ENCODE measurements at places on chromosomes 16 and 17. TPM values are rescaled to one million over a fixed set of nuclear protein-coding genes. Genes with fewer than 3 reads are reported as not detected.

DNA sequence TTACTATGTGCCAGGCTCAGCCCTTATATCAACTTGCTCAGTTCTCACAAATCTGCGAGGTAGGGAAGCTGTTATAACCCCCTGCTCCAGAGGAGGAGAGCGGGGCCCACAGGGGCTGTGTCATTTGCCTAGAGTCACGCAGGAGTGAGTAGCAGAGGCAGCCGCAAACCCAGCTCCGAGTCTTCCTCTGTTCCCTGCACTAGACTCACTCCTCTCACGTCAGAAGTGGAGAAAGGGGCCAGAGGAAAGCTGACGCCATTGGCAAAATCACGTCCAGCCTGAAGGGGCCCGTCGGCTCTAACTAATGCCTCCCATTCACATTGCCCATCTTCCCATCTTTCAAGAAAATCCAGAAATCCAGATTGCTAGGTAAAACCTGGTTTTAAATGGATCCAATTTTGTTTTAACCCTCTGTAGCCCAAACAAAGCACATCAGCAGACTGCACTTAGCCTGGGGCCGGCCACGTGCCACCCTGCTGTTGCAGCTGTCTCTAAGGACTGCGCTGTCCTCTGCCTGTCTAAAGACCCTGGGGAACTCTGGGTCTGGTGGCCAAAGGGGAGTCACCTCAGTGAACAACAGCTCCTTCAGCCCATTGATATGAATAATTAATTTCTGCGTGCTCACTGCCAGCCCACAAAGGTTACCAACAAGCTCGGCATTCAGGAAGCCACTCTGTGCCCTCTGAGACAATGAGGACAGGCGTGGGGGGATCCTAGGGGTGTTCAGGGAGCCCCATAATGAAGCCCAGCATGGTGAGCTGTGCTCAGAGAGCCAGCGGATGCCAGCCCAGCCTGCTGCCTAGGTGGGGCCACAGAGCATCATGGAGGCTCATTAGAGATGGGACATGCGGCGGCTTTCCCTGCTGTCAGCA lies 36.7 kb upstream of the ABR start:
- no peak for DNase-seq
- H3K4me3 ChIP-seq = no peak overlapping the region
- H3K27me3 ChIP-seq = peaks cover 5% of the 10 kb centered on the region

GRCh38 chr17:42243493-42243982 lies 32.7 kb downstream of the STAT5B start:
- no peak for DNase-seq
- H3K27ac ChIP-seq = peak overlapping the region; percentile 11
- H3K4me1 ChIP-seq = peaks cover 54% of the 10 kb centered on the region

GRCh38 chr16:28110074-28110473 lies 46.6 kb upstream of the GSG1L start:
- peaks cover 24% of the 10 kb centered on the region for H3K4me1 ChIP-seq
- H3K36me3 ChIP-seq = peaks cover 74% of the 10 kb centered on the region
- H3K27me3 ChIP-seq = no peaks in the 10 kb centered on the region
- H3K4me3 ChIP-seq = no peak overlapping the region
- no peak for DNase-seq

- H3K27ac ChIP-seq = no peak overlapping the region
- no peak for DNase-seq
- H3K27me3 ChIP-seq = no peaks in the 10 kb centered on the region
Observed at GRCh38 chr16:84120023-84120422, 3.3 kb upstream of the MBTPS1 start.

The FOXC2 gene
- not detected for total RNA-seq

The TMEM100 gene
- total RNA-seq = not detected

The SGCA gene
- 0.26 TPM for total RNA-seq

The SECTM1 gene
- 9.0 TPM for total RNA-seq

- H3K36me3 ChIP-seq = no peaks in the 10 kb centered on the region
- H3K27ac ChIP-seq = no peak overlapping the region
- H3K27me3 ChIP-seq = peaks cover 2% of the 10 kb centered on the region
- H3K4me3 ChIP-seq = no peak overlapping the region
Observed at GRCh38 chr17:54754560-54754959, 146.1 kb upstream of the TOM1L1 start.

The GAN gene
- 13.8 TPM for total RNA-seq

DNA sequence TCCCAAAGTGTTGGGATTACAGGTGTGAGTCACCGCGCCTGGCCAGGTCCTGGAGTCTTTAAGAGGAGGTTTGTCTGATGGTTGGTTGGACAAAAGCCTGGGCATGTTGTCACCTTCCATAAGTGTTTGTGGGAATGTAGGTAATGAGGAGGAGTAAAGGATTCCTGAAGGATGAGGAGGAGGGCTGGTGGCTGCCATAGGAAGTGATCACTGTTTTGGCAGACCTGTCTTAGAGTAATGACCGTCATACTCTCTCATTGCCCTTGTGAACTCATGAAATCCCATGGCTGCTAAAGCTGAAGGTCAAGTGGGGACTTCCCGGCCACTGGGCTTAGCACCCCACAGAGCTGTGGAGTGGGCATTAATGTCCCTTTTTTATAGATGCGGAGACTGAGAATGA lies 40.5 kb downstream of the TENT4B start:
- H3K4me3 ChIP-seq = no peak overlapping the region
- H3K27ac ChIP-seq = peak overlapping the region; percentile 48
- no peak for DNase-seq
- H3K36me3 ChIP-seq = peaks cover 2% of the 10 kb centered on the region

The TLCD2 gene
- 0.39 TPM for total RNA-seq

- H3K4me1 ChIP-seq = peaks cover 51% of the 10 kb centered on the region
- no peak for DNase-seq
- H3K27ac ChIP-seq = no peak overlapping the region
- H3K4me3 ChIP-seq = no peak overlapping the region
Observed at GRCh38 chr17:66506641-66507040, 204.2 kb downstream of the PRKCA start.

The HS3ST4 gene
- not detected for total RNA-seq

DNA sequence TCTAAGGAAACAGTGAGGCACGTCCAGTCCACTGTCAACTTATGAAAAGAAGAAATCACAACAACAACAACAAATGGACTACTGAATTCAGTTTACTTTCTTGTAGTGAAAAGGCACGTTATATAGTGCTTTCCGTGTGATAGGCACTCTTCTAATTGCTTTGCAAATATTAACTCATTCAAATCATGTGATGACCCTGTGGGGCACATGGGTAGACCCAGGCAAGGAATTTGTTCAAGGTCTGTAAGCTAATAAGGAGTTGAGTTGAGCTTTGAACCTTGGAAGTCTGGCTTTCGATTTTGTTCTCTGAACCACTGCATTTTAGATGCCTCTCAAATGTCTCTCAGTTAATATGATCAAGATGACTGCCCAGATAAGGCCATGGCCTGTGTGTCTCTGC lies 295.1 kb upstream of the RBFOX1 start:
- H3K36me3 ChIP-seq = no peaks in the 10 kb centered on the region
- no peak overlapping the region for H3K27ac ChIP-seq
- no peaks in the 10 kb centered on the region for H3K27me3 ChIP-seq
- no peak for DNase-seq

- no peak for DNase-seq
- no peaks in the 10 kb centered on the region for H3K36me3 ChIP-seq
- H3K4me1 ChIP-seq = no peaks in the 10 kb centered on the region
- peaks cover 6% of the 10 kb centered on the region for H3K27me3 ChIP-seq
- H3K27ac ChIP-seq = no peak overlapping the region
Observed at GRCh38 chr17:51912939-51913338, 245.6 kb downstream of the CA10 start.

DNA sequence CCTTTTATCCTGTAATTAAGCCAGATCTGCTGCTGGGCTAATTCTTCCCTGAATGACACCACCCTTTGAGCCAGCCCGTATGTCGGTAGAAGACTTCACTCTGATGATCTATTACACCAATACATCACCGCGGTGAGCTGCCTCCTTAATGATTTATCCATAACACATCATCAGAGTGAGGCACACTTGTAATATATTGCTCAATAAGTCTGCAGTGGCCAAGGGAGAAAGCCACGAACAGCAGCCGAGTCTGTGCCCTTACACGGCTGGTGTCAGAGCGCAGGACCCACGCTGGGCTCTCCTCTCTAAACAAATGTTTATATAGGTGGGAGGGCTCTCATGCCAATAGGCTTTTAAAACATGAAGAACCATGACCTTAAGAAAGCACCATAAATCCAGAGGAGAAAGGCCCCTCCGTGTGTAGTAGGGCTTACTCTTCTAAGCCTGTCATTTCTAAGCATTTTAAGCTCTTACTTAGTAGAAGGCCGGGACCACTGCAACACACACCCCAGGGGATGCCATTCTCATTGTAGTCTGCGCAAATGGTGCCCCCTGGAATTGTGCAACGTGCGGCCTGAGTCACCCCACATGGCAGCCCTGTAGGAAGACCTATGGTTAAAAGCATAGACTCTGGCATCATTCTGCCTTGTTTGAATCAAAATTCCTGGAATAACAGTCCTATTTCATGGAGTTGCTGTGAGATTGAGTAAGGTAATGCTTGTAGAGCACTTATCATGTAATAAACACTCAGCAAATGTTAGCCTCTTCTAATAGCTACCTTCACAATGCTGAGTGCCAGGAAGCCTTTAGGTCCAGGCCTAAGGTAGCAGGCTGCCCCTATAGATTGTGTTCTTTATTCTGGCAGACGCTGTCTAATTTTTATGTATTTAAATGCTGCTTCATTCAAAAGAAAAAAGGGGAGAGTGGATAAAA lies 26.1 kb downstream of the MRPS23 start:
- no peak overlapping the region for H3K4me3 ChIP-seq
- no peaks in the 10 kb centered on the region for H3K4me1 ChIP-seq
- no peak for DNase-seq
- no peaks in the 10 kb centered on the region for H3K36me3 ChIP-seq

The CTF1 gene
- total RNA-seq = 0.18 TPM

DNA sequence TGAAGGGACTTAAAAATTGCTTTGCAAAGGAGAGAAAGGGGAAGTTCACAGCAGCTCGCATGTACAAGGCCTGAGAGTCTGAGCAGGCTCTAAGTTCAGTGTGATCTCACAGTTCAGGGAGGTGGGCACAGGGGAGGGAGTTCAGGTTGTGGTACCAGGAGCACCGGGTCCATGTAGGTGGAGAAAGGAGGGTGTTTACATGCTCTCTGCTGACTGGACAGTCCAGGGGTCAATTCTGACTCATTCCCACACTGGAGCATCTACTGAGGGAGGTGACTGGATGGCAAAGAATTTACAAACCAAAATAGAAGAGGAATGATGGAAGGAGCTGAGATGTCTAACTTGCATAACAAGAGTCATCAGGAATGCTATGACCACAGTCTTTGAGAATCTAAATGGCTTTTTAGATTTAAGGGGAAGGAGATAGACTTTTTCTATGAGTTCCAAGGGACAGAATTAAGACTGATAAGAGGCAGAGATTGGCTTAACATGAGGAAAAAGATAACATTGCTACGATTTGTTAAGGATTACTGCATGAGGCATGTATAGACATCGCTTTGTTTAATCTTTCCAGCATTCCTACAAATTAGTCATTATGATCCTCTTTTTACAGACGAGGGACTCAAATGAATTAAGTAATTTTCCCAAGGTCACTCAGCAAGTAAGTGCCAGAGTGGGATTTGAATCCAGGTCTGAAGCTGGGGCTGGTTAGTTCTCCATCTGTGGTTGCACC lies 29.9 kb downstream of the MIS12 start:
- H3K36me3 ChIP-seq = peaks cover 31% of the 10 kb centered on the region
- no peaks in the 10 kb centered on the region for H3K27me3 ChIP-seq
- peaks cover 24% of the 10 kb centered on the region for H3K4me1 ChIP-seq

GRCh38 chr16:19678804-19679203 lies 39.2 kb downstream of the KNOP1 start:
- no peak overlapping the region for H3K27ac ChIP-seq
- H3K4me3 ChIP-seq = no peak overlapping the region
- peaks cover 39% of the 10 kb centered on the region for H3K36me3 ChIP-seq

GRCh38 chr17:32896647-32897258 lies 19.8 kb upstream of the MYO1D start:
- H3K27ac ChIP-seq = no peak overlapping the region
- no peaks in the 10 kb centered on the region for H3K4me1 ChIP-seq
- no peaks in the 10 kb centered on the region for H3K36me3 ChIP-seq
- H3K27me3 ChIP-seq = peaks cover 13% of the 10 kb centered on the region
- no peak overlapping the region for H3K4me3 ChIP-seq
- no peak for DNase-seq

- DNase-seq = no peak
- no peaks in the 10 kb centered on the region for H3K36me3 ChIP-seq
- no peak overlapping the region for H3K4me3 ChIP-seq
Observed at GRCh38 chr16:86870380-86870779, 292.0 kb downstream of the FOXL1 start.

GRCh38 chr17:68694791-68695485 lies 93.8 kb upstream of the FAM20A start:
- no peaks in the 10 kb centered on the region for H3K4me1 ChIP-seq
- no peak for DNase-seq
- no peaks in the 10 kb centered on the region for H3K36me3 ChIP-seq

DNA sequence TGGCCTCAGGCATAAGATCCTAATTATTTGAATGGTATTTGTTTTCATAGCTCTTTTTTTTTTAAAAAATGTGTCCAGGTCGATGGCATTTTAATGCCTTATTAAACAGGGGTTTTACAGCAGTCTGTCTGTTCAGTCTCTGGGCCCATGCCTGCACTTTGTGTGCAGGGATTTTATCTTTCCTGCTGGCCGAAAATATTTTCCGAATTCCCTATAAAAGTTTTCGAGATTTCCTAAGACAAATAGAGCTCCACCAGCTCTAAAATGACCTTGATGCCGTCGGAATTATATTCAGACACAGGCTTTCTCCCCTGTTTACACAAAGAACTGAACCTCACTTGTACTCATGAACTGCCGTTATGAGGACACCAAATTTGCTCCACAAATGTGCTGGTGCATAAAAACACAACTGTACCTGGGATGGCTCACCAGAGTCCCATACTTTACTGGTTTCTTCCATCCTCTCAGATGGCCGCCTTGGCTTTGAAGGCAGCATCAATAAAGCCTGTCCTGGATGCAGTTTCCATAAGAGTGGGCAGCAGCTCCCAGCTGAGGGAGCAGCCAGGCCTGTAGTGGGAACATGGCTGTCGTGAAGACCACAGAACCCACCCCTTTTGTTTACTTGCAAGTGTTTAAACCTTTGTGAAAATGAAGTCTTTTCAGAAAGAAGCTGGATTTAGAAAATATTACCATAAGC lies 44.9 kb downstream of the TBX4 start:
- H3K27me3 ChIP-seq = peaks cover 10% of the 10 kb centered on the region
- no peak overlapping the region for H3K4me3 ChIP-seq
- DNase-seq = no peak
- no peaks in the 10 kb centered on the region for H3K36me3 ChIP-seq
- H3K27ac ChIP-seq = no peak overlapping the region

Measured in activated CD4-positive, alpha-beta T cell treated with anti-CD3 and anti-CD28 coated beads for 36 hours (primary cell).